ENCODE measurements at places on chromosomes 1 and 21.

DNA sequence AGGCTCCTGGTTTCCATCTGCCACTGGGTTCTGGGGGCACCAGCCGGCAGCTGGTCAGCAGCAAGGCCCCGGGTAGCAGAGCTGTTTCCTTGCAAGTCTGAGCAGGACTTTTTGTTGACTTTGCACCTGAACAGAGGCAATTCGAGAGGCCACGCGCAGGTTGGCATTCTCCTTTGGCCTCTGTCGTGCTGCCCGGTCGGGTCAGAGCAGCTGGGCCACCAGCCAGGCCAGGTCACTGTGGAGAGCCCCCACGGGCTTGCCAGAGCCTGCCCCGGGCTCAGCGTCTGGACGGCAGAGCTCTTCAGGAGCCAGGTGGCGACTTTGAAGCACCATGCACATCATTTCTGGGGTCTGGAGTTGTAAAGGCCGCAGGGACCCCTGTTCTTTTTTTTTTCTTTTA, 28.4 kb upstream of the TMEM52 start:
- DNase-seq, result no peak

DNA sequence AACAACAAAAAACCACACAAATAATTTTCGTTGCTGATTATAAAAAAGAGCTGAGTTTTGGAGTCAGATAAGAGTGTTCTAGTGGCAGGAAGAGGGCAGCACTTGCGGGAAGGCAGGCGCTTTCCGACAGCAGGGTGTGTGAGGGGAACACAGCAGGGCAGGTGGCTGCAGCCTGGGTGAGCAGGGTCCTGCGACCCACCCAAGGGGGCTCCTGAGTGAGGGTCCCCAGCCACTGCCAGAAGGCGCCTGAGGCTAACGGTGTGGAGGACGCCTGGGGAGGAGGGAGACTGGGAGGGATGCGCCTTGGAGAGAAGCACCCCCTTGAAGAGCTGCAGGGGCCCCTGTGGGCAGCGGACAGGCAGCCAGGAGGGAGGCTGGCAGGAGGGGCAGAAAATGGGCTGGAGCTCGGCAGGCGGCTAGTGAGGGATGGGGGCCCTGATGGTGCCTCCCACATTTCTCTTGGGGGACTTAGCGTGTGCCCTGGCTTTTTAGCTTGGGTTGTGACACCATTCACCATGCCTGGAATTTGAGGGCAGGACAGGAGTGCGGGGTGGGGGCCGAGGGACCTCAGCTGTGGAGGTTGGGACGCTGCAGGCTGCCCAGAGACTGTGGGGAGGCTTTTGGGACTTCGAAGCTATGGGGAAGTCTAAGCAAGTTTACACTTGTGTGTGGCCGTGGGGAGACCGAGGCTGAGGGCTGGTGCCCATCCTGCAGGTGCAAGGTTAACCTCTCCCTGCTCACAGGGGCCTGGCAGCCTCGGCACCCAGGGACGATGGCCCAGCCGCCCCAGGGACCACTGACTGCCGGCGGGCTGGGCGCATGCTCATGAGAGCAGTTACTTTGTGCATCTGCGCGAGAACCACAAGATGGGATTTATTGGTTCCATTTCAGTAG, 111.4 kb downstream of the SIK1 start:
- DNase-seq, result no peak

DNA sequence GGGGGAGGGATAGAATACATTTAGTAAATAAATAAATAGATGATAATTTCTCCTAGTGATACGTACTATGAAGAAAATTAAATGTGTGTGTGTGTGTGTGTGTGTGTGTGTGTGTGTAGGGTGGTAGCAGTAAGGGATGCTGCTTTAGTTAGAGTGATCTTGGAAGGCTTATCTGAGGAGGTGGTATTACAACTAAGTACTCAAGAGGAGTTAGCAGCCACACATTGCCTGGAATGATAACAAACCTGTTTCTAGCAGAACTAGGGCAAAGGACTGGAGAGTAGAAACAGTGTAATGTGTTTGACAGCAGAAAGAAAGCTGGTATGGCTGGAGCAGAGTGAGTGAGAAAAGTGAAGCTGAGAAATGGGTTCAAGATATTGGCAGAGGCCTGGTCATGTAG, 58.3 kb upstream of the FASLG start:
- no peak for DNase-seq

- no peak for DNase-seq
Observed at GRCh38 chr21:18522181-18522972, 118.8 kb upstream of the TMPRSS15 start.

GRCh38 chr1:119795261-119796200, 15.7 kb downstream of the REG4 start:
- DNase-seq, result no peak

DNA sequence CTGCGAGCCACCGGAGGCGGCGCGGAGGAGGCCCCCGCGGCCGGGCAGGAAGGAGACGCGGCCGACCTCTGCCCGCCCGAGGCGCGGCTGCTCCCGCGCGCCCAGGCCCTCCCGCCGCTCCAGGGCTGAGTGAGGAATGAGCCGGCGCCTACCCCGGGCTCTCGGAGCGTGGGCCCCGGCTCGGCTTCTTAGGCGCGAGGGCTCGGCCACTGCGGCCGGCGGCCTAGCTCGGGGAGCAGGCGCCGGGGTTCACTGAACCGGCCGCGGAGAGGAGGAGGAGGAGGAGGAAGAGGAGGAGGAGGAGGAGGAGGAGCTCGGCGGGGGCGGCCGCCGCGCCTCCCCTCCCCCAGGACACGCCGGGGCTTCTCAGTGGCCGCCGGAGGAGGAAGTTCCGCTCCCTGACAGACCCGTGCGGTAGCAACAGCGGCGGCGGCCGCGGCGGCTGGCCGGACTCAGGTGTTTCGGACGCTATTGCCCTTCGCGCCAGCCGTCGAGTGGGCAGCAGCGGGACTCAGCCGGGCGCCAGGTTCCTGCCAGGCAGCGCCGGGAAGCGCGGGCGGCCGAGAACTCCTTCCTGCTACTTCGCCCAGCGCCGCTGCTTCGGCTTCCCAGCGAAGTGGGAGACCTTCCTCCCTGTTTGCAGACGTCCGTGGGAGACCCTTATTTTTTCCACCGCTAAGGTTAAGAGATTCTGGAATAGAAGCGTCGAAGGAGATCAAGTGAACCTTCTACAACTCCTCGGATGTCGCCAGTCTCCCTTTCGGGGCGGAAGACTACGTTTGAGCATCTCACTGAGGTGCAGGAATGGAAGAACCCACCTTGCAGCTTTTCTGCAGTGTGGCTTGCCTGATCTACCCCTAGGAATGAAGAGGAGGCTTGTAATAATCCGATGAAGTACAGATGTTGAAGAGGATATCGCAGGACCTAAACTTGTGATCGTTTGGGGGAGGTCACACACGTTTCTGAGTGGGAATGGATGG, at the start of gene MAN1A2:
Gene MAN1A2 (plus strand): TSS at position 404 of the 980 bp plus-strand sequence. CDS start 735 bp downstream, outside the sequence.
- DNase-seq, result peak; percentile 92

DNA sequence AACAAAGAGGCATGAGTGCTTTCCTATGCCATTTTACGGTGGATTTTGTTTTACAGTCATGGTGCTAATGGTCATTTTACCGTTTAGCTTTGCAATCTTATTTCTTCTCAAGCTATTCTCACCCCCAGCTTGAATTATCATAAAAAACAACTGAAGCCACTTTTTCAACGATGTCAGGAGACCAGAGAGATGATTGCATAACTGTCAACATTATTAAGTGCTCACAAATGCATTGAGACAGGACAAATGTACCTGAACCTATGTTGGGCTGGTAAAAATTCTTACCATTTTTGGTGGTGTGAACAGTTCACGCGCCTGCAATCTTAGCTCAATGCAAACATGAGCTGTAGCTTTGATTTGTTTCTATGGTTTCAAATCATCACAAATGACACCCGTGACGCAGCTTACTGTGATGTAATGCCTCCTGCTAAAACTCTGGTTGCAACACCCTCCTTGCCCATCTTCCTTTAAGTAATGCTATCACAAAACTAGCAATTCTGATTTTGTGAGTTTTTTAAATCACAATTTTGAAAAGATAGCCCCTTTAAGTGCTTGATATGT, 104.4 kb downstream of the UCHL5 start:
- no peak for DNase-seq

DNA sequence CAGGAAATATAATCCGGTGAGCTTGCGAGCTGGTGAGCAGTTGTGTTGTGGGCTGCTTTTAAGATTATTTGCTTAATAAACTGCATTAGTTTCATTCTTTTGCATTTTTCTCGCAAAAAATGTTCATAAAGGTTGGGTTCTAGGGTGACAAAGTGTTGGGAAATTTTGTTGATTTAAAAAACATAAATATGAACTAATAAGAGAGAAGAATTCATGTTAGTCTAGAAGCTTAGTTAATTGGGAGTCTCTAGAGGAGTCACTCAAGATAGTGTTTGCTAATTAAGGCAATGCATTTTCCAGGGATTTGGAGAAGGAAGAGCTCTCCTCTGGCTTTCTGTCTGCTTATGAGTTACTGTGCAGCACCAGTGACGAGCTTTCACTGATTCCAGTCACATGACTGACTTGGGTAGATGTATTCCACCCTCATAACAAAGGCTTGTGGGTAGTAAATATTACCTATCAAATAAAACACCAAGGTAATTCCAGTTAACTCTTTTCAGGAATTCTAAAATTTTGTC, 417.0 kb downstream of the PTBP2 start:
- no peak for DNase-seq

- no peak for DNase-seq
Observed at GRCh38 chr1:93499075-93499474, 51.2 kb downstream of the FNBP1L start.
